ENCODE measurements at places on chromosomes 3 and 15.

- peak; percentile 61 for DNase-seq
These were observed 2.9 kb upstream of the NME9 start for GRCh38 chr3:138332472-138333073.

- DNase-seq: no peak
These were observed 18.4 kb downstream of the FLNB start for GRCh38 chr3:58026598-58026997.

DNA sequence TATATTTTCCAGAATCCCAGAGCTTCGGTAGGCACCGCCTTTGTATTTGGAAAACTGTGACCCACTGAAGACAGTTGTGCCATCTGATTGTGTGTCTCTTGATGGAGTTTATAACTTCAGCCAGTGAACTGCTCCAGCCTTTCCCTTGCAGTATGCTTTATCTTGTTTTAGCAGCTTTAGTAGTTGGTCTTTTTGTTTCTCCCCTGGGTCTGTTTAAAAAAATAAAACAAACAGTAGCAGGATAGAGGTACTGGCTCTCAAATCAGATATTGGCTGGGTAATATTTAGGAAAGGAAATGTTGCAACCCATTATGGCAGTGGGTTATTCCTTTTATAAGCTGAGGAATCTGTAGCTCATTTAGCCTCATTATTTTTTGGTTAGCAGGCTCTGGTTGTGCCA, 151.5 kb upstream of the BFSP2 start:
- DNase-seq: no peak

DNA sequence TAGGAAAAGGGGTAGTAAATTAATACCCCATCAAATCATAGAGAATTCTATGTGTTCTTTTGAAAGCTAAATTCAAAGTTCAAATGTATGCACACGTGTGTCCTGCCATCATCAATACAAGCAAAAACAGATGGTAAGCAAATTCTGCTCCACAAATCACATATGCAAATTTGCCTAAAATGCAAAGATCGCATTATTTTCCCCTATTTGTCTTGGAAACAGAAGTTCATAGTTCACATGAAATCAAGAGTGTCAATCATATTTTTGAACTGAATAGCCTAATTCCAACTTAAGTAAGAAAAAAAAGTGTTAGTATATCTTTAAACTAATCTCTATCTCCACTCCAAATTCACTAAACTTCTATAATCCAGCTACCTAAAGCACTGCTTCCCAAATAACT, 8.5 kb downstream of the ADAM10 start:
- no peak for DNase-seq

DNA sequence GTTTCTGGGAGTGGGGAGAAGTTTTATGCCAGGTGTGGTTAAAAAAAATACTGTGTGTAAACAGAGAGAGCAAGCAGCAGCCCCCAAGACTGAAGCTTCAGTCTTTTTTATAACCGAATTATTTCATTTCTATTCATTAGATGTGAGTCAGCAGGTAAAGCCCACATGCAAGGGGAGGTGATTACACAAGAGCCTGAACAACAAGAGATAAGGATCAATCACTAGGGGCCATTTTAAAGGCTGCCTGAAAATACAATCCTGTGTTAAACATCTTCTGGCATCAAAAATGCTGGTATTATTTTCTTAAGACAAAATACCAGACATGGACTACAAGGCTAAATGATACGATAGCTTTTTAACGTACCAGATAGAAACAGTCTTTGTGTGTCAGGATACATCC, 217.3 kb downstream of the SUCLG2 start:
- peak; percentile 43 for DNase-seq

- DNase-seq: no peak
These were observed 1.0 kb downstream of the LRRC2 start for GRCh38 chr3:46565077-46565476.

DNA sequence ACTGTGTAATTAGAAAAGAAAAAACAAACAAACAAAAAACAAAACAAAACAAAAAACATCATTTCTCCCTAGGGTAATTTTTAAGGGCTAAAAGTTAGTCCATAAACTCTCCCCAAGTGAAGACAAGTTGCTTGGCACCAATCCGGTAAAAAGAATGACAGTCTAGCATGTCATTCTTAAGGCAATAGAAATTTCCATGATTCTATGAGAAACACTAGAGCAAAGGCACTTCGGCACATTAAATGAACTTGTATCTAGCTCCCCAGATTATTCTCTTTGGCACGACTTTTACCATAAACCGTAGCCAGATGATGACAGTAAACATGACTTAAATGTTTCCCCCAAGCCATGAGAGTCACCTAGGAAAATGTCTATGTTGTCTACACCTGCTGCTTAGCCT, 10.1 kb downstream of the COL8A1 start:
- DNase-seq: no peak

- DNase-seq: no peak
These were observed 31.9 kb downstream of the STARD5 start for GRCh38 chr15:81291916-81292522.

- peak; percentile 84 for DNase-seq
These were observed 21.5 kb upstream of the TIMP4 start for GRCh38 chr3:12180218-12180617.

DNA sequence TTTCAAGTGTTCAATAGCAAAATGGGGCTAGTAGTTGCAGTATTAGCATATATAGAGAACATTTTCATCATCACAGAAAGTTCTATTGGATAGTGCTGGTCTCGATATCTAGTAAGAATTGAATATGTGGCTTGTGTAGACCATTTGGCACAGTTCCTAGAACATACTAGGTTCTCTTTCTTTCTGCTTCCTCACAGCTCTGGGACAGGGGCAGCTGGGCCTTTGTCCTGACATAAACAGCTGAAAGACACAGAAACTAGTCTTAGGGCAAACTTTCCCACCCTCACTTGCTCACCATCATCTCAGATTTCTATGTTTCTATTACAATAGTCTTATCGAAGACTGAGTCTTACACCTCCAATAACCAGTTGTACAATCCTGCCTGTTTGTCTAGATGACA, 63.7 kb upstream of the DLG1 start:
- no peak for DNase-seq

GRCh38 chr3:195117978-195118581, 152.9 kb downstream of the XXYLT1 start:
- DNase-seq: peak; percentile 72

DNA sequence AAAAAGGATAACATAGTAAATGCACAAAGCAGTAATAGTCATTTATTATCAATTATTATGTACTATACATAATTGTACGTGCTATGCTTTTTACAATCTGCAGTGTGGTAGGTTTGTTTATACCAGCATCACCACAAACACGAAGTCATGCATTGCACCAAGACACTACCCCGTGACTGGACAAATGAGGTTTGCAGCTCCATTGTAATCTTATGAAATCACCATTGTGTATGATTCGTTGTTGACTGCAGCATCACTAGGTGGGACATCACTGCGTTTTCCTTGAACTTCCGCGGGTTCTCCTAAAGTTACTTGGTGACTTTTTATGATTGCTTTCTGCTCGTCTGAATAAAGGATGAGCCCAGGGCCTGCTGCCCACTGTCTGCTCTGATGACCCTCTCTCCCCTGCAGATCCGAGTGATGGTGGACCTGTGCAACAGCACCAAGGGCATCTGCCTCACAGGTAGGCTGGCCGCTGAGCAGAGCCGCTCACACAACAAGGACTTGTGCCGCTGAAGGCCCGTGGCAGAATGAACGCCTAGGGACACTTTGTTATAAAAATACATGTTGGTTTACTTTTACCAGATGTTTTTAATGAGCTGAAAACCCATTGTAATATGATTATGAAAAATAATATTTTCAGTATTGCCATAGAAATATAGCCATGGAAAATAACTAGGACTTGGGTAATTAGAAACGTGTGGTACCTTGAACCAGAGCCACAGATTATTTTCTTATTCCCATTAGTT, 35.8 kb downstream of the GLDN start:
- DNase-seq: peak; percentile 91

GRCh38 chr3:129343643-129344360, 65.1 kb downstream of the HMCES start:
- DNase-seq: peak; percentile 54

DNA sequence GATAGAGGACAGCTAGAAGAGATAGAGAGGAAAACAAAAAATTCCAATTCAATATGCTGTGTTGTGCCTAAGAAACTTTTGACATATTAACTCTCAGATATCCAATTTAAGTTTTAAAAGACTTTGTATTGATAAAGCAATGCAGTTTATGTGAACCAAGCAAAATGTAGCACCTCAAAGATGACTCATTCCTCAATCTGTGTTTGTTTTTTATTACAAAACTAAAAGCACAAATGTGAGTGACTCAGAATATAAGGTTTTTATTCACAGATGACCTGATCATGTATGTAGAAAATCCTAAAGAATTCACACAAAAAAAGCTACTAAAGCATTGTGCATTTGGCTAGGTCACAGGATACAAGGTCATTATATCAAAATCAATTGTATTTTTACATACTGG, 11.1 kb downstream of the HCLS1 start:
- peak; percentile 17 for DNase-seq

DNA sequence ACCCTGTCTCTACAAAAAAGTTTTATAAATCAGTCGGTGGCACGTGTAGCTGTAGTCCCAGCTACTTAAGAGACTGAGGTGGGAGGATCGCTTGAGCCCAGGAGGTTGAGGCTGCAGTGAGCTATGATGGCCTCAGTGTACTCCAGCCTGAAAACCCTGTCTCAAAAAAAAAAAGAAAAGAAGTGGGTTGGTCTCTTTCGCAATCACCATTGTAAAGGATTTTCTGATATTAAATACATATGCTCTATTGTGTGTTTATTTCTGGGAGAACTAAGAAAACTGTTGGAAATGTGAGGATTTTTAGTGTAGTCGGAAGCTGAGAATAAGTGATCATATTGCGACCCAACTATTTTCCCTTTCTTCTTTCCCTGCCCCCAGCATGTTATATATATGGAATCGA, 7.5 kb downstream of the ZNF710 start:
- DNase-seq: no peak

DNA sequence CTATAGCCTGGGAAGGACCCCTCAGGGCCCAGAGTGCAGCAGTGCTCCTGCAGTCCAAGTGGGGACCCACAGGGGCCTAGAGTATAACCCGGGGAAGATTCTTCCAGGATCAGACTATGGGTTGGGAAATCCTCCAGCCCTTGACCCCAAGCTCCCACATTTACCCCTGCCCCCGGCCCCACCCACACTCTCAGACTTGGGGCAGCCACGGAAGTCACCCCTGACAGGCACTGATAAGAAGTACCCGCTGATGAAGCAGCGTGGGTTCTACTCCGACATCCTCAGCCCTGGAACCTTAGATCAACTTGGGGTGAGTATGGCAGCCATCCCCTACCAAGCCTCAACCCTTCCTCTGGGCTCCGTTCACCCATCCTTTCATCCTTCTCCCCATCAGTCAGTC, 6.3 kb downstream of the DNAH1 start:
- no peak for DNase-seq

DNA sequence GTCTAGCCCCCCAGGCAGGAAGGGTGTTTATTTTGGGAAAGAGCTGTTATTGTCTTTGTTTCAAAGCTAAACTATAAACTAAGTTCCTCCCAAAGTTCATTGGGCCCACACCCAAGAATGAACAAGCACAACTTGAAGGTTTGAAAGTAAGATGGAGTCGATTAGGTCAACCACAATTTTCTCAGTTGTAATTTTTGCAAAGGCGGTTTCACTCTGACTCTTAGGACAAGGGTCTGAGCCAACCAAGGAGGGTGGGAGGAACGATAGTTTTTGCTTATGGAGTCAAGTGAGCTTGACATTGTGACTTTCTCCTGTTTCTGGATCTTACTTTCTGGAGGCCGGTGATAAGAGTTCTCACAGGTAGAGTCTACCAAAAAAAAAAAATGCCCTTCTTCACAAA, 5.8 kb upstream of the ZNF770 start:
- DNase-seq: no peak

DNA sequence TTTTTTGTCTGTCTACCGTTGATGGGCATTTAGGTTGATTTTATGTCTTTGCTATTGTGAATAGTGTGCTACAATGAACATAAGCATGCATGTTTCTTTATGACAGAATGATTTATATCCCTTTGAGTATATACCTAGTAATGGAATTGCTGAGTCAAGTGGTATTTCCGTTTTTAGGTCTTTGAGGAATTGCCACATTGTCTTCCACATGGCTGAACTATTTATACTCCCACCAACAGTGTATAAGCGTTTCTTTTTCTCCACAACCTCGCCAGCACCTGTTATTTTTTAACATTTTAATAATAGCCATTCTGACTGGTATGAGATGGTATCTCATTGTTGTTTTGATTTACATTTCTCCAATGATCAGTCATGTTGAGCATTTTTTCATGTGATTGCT, 89.6 kb upstream of the GALNT15 start:
- peak; percentile 74 for DNase-seq

GRCh38 chr3:72182206-72182605, 397.3 kb upstream of the PROK2 start:
- DNase-seq: no peak

- no peak for DNase-seq
These were observed 263.9 kb upstream of the PROK2 start for GRCh38 chr3:72048873-72049272.

GRCh38 chr3:143822374-143822773, 25.9 kb downstream of the SLC9A9 start:
- DNase-seq: no peak

GRCh38 chr15:81825136-81825535, 220.7 kb downstream of the MEX3B start:
- no peak for DNase-seq

- DNase-seq: no peak
These were observed 313.4 kb downstream of the CNTN6 start for GRCh38 chr3:1406250-1406649.

GRCh38 chr15:78915341-78916087, 29.3 kb downstream of the CTSH start:
- DNase-seq: no peak

- DNase-seq: peak; percentile 98
These were observed 348.4 kb upstream of the THBS1 start for GRCh38 chr15:39232512-39232911.

DNA sequence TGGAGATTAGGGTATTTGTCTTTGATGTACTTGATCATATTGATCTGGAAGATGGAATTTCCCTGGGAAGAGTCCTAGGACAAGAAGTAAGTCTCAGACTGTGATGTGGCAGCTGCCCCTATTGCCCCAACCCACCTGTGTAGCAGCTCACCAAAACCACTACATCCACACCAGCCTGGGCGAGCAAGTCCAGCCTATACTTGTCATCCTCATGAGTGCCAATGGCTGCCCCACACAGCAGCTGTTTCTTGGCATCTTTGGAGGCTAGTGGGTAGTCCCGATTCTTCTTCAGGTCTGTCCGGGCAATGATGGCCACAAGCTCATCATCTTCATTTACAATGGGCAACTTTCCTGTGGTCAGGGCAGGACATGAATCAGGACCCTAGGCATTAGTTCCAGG, 2.7 kb downstream of the IMPDH2 start:
- DNase-seq: no peak

- peak; percentile 90 for DNase-seq
These were observed 50.7 kb downstream of the UMPS start for GRCh38 chr3:124780761-124781475.

GRCh38 chr3:41295740-41296139, 96.4 kb downstream of the CTNNB1 start:
- no peak for DNase-seq

GRCh38 chr3:44624749-44625480, at the start of gene ZNF197:
Gene ZNF197 (plus strand): TSS chr3:44625036. CDS start chr3:44629155, 4,119 bp downstream.
- DNase-seq: peak; percentile 90
